NCI-H2227 treated with DMSO at 0.1 percent for 48 hours (cell line): ENCODE measurements at places on chromosomes 12 and 14.

DNA sequence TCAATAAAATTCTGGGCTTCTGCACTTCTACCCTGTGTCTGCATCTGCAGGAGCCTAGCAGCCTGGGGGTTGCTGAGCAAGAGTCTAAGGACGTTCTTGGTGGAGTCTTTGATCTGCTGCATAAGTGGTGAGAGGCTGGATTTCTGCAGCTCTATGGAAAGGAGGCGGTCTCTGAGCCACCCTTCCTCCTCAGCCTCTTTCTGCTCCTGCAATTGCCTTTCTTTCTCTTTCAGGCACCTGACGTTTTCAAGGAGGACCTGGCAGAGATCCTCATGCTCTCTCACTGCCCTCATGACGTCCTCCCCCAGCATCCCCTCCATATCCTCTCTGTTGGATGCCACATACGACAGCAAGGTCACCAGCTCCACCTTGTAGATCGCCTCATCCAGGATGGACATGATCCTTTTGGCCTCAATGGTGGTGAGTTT lies 13.6 kb upstream of the TPCN1 start:
- DNase-seq, result no peak

DNA sequence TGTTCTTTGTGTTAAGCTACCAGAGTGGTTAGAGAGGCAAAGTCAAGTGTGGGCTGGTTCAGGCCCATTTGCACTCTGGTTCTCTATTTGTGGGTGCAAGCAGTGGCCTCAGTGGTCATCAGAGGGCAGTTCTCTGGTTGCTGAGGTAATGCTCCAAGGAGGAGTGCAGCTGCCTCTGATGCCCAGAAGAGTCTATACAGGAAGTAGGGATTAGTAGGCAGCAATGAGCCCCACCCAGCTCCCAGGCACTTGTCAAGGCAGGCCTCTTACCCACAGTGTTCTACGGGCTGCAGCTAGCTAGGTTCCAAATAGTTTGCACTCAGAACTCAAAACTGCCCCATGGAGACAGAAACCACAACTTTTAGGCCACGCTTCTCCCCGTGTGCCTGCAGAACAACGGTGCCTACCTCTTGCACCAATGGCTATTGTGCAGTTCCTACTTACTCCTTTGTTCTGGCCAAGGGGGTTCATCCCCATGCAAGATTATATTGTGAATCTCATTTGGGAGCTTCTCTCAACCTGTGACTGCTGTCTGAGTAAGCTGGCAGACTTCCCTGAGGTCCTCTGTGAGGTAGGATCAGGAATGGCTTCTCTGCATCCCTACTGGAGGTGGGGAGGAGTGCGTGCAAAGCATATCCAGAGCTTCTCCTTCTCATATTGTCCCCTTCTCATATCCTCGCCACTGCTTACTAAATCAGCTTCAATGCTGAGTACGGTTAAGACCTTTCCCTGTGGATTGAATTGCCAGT lies 410.3 kb upstream of the LMO3 start:
- no peak for DNase-seq

- no peak for DNase-seq
Measured at GRCh38 chr14:53368711-53369201, 215.6 kb upstream of the DDHD1 start.

- no peak for DNase-seq
Measured at GRCh38 chr12:46549527-46550265, 177.1 kb upstream of the SLC38A2 start.

DNA sequence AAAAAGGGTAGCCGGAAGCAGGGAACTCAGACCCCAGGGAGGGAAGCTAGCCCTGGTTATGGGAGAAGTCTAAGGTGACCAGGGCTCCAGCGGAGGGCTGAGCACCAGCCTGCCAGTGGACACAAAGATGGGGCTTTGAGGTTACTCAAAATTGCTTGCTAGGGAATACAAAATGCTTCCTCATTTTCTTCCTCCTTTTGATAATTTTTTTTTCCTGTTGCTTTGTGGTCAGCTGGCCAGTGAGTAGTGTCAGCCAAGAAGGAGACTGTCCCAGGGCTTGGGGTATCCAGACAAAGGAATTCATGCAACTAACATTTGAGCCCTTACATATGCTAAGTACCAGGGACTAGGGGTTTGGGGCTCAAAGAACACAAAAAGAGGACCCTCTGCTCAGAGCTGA lies 206.2 kb downstream of the PPM1H start:
- DNase-seq, result no peak

DNA sequence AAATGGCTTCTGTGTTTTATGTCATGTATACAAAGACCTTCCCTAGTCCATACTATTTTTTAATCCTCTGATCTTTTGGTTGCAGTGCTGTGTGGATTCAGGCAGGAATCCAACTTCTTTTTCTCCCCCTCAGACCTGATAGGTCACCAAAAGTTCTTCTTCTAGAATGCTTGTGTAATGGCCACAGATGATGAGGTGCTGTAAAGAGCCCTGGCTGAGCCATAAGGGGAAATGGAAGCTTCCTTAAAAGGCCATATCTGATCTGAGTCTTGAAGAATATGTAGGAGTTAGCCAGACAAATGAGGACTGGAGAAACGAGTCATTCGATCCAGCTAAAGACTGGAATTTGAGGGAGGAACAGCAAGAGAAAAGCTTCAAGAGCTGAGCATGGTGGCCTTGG lies 353.9 kb downstream of the PCNX1 start:
- no peak for DNase-seq

- no peak for DNase-seq
Measured at GRCh38 chr12:96143392-96143791, 50.8 kb upstream of the ELK3 start.

- DNase-seq, result no peak
Measured at GRCh38 chr14:21987937-21988336, 314.3 kb upstream of the OR4E1 start.

GRCh38 chr12:96044017-96044942 lies 8.9 kb upstream of the LTA4H start:
- no peak for DNase-seq

- no peak for DNase-seq
Measured at GRCh38 chr14:94946244-94946643, 176.3 kb upstream of the GSC start.

- DNase-seq, result no peak
Measured at GRCh38 chr14:101582294-101582693, 21.0 kb downstream of the DIO3 start.

- DNase-seq, result peak; percentile 36
Measured at GRCh38 chr12:6465467-6466183, 4.9 kb downstream of the VAMP1 start.

- no peak for DNase-seq
Measured at GRCh38 chr14:103107941-103108748, 13.6 kb downstream of the EXOC3L4 start.

- no peak for DNase-seq
Measured at GRCh38 chr12:116804051-116804450, 65.9 kb downstream of the RNFT2 start.

GRCh38 chr12:1594006-1594260 lies 448 bp downstream of the FBXL14 start:
- DNase-seq, result no peak

- DNase-seq, result no peak
Measured at GRCh38 chr12:1646569-1647284, 17.7 kb downstream of the WNT5B start.

- no peak for DNase-seq
Measured at GRCh38 chr14:105178069-105178867, 2.8 kb downstream of the NUDT14 start.

DNA sequence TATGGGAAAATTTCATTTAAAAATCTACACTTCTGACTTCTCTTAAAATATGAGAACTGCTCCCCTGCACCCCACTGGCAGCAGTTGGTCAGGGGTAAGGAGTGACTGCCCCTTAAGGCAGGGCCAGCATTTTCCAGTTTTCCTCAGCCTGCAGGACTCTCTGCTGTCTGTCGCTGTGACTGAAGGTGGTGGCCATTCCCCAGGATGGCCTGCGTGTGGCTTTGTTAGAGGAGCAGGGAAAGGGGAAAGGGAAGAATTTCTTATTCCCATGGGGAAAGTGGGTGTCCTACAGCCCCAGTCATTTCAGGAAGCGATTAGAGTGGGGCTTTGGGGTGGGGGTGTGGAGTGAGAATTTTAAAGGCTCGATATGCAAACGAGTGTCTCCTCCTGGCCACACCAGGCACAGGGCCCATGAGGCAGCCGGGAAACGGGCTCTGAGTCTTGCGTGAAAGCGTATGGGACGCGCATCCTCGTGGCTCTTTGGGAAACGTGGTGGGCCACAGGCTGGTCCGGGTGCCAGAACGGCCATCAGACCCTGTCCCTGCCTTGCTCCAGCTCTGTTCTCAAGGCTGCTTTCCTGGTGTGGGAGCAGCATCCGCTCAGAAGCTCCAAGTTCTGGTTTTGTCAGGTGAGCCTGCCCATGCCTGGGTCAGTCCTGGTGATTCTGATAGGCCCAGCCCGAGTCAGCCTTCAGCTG lies 23.5 kb downstream of the ADGRD1 start:
- DNase-seq, result no peak

DNA sequence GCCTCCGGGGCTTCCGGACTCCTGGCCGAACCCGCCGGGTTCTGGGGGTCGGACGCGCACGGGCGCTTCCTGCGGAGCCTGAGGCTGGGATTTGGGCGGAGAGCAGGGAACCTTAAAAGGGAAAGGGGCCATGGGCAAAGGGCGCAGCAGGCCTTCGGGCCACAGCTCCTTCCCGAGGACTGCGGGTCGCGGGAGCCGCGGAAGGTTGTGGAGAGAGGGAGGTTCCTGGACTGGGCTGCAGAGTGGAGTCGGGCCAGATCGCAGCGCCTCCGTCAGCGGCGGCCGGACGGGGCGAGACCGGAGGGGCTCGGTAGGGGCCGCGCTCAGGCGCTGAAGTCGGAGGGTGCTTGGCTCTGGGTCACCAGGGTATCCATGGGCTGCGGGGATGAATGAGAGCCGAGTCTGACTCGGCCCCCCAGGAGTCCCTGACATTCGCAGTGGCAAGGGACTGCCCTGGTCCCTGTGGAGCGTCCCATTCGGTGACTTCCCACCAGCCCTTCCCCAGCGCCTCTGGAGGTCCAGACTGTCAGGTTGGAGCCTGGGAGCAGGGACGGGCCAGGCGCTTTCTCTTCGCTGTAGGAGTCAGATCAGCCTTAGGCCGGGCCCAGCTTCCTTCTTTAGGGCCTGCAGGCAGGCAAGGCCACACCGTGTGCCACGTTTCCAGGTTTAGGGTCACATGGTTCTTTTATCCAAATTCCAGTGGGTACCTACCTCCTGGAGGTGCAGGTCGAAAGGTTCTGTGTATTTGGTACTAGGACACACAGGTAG lies 938 bp upstream of the SLC25A29 start:
- no peak for DNase-seq

DNA sequence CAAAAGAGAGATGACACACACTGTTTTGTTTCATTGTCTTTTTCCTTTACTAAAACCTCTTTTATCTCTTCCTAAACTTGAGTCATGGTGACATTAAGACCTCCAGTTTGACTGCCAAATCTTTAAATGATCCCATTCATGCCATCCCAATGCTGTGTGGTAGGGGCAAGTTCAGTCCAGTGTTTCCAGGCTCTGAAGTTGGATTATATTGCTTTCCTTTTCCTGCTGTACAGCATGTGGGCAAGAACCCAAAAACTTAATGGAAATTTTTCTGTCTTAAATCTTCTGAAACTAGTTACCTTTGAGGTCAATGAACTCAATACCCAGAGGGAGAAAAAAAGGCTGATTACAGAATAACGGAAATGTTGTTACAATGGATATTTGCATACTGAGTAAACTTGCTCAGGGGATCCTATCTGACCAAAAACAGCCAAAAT lies 187.1 kb upstream of the FAR2 start:
- DNase-seq, result no peak

DNA sequence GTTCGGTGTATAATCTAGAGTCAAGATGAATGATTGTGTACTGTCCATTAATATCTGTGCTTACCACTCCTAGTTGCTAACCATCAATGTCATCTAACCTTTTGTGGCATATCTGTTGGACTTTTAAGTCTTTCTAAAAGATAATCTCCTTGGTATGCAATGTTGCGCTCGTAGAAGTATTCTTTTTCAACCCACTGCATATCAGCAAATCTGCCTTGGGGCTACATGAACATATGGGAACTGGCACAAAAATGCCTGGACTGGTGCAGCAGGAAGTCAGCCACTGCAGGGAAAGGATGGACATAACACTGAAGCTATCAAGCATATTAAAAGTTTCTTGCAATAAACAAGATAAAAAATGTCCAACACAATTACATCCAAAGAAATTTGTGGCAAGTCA lies 124.3 kb upstream of the SLC38A4 start:
- no peak for DNase-seq

DNA sequence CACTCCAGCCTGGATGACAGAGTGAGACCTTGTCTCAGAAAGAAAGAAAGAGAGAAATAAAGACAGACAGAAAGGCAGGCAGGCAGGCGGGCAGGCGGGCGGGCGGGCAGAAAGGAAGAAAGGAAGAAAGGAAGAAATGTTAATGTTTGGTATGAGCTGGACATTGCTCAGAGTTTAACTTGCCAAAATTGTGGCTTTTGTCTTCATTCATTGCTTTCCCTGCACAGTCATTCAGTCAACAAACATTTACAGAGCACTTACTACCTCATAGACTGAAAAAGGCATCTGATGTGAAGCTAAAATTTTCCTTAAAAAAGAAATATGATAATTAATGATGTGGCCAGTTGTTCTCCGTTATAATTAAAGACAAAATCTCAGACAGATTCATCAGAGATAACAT lies 247.1 kb downstream of the SPTSSA start:
- DNase-seq, result no peak

DNA sequence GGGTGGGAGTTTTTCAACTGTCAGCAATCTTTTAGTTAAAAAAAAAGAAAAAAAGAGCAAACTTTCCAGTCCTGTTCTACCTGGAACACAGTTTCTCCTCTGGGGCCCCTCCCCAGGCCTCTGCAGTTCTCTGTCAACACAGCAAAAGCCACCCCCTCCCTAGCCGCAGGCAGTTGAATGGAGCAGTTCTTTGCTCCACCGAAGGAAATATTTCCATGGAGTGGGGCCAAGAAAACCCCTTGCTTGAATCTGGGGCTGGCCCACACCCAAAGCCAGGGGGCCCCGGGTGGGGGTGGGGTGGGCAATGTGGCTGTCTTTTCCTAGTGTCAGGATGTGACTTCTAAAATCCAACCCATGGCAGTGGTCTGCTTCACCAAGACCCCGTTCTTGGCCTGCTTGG lies 5.0 kb upstream of the MEG3 start:
- DNase-seq, result no peak

GRCh38 chr14:22657861-22658260 lies 13.7 kb upstream of the OR6J1 start:
- DNase-seq, result no peak

GRCh38 chr14:104222396-104223036 lies 84.1 kb downstream of the KIF26A start:
- no peak for DNase-seq

DNA sequence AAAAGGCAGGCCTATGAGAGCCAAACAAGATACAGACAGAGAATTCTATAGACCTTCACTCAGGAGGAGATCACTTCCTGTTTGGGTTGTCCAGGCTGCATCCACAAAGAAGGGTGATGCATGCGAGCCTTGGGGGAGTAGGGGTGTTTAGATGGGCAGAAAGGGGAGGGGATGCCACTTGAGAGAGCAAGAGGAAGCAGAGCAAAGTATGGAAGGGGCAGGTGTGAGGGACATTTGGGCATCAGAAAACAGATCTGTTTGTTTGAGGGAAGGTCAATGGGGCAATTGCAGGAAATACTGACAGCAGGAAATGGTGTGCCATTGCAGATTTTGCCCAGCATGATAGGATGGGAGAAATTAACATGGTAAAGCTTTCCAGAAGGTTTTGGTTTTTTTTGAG lies 146.4 kb upstream of the FOXN3 start:
- no peak for DNase-seq
